ENCODE measurements at places on chromosomes 2 and 18. TPM values are rescaled to one million over a fixed set of nuclear protein-coding genes. Genes with fewer than 3 reads are reported as not detected.
A peak's percentile ranks its signal among the peaks of the same experiment; 100 is the strongest.

- H3K4me3 ChIP-seq = no peak overlapping the region
- H3K27ac ChIP-seq = no peak overlapping the region
- no peaks in the 10 kb centered on the region for H3K4me1 ChIP-seq
- H3K27me3 ChIP-seq = no peaks in the 10 kb centered on the region
- no peak for DNase-seq
Observed at GRCh38 chr2:34447097-34447496, 848.0 kb upstream of the FAM98A start.

DNA sequence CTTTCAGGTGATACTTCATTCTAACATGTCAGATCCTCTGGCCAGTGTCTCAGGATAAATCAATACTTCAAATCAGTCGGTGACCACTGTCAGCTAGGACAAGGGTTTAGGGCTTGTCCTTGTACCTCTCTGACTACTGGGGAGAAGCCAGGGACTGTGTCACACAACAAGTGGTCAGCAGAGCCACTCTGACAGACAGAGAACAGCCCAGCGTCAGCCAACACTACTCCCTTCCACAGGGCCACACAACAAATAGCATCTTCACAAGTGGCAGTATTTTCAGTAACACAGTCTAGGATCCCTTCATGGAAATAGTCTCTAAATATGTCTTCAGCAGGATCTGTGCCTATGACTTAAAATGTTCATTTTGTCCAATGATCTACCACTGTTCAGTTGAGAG is 14.2 kb downstream of the FLACC1 start:
- H3K4me1 ChIP-seq = no peaks in the 10 kb centered on the region
- DNase-seq = no peak
- H3K36me3 ChIP-seq = no peaks in the 10 kb centered on the region
- no peak overlapping the region for H3K27ac ChIP-seq
- H3K27me3 ChIP-seq = no peaks in the 10 kb centered on the region

The EVX2 gene
- not detected for total RNA-seq

The CTAGE1 gene
- total RNA-seq = not detected

GRCh38 chr2:64804651-64805050 is 150.9 kb upstream of the SERTAD2 start:
- H3K4me1 ChIP-seq = no peaks in the 10 kb centered on the region
- H3K4me3 ChIP-seq = no peak overlapping the region
- DNase-seq = no peak
- no peaks in the 10 kb centered on the region for H3K27me3 ChIP-seq
- no peaks in the 10 kb centered on the region for H3K36me3 ChIP-seq
- H3K27ac ChIP-seq = no peak overlapping the region

The TRIM54 gene
- 0.54 TPM for total RNA-seq

DNA sequence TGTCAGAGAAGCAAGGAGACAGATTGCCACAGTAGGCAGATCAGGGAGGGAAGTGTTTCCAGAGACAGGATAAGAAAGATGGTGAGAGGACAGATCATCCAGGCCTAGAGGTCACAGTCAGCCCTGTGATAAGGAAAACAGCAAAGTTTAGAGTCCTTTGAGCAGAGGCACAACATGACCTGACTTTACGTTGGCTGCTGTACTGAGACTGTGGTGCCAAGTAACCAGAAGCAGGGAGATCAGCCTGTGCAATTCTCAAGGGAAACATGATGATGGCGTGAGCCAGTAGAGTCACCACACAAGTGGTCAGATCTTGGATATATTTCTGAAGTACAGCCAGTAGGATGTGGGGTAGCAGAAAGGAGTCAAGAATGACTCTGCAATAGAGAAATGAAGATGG is 43.7 kb downstream of the SMC6 start:
- peaks cover 13% of the 10 kb centered on the region for H3K36me3 ChIP-seq
- H3K27me3 ChIP-seq = no peaks in the 10 kb centered on the region
- H3K4me3 ChIP-seq = no peak overlapping the region
- no peaks in the 10 kb centered on the region for H3K4me1 ChIP-seq

DNA sequence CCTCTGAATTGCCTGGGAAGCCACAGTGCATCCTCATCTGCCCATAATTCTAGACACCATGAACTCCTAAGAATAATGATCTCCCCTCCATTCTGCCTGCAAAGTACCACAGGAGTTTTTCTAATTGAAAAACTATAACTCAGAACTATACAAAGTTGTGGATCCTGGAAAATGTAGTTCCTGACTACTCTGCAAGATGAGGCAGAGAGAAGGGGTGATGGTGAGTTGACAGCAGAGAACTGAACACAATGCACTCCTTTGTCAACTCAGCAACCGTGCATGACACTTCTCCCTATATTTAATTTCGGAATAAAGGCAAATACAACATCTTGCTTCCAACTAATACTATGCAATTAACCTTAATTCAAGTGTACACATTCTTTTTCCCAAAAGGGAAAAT is 471.1 kb upstream of the FAM98A start:
- no peaks in the 10 kb centered on the region for H3K4me1 ChIP-seq
- DNase-seq = no peak
- no peaks in the 10 kb centered on the region for H3K36me3 ChIP-seq
- H3K4me3 ChIP-seq = no peak overlapping the region
- no peak overlapping the region for H3K27ac ChIP-seq

DNA sequence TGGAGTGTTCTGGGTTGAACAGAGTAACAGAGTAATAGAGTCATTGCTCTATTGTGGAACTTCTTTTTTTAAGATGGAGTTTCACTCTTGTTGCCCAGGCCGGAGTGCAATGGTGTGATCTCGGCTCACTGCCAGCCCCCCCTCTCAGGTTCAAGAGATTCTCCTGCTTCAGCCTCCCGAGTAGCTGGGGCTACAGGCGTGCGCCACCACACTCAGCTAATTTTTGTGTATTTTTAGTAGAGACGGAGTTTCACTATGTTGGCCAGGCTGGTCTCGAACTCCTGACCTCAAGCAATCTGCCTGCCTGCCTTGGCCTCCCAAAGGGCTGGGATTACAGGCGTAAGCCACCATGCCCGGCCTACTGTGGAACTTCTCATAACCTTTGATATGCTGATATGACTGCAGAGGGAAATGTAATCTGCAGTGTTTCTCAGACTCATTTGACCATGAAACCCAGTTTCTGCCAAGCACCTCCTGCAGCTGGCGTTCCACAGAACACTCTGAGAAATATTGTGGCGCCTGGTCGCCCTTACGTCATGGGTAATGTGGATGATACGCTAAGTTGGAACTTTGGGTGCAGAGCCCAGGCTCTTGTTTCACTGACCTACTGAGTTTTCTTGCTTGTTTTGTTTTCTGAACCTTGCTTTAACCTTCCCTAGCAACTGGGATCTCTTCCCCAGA is 213.8 kb downstream of the BCL2 start:
- H3K36me3 ChIP-seq = no peaks in the 10 kb centered on the region
- H3K4me1 ChIP-seq = no peaks in the 10 kb centered on the region
- no peak overlapping the region for H3K27ac ChIP-seq
- no peak for DNase-seq

- H3K36me3 ChIP-seq = no peaks in the 10 kb centered on the region
- H3K27ac ChIP-seq = peak overlapping the region; percentile 70
- no peak for DNase-seq
- peaks cover 21% of the 10 kb centered on the region for H3K4me1 ChIP-seq
- peak overlapping the region; percentile 63 for H3K4me3 ChIP-seq
Observed at GRCh38 chr2:100563407-100564247, 834 bp downstream of the PDCL3 start.

All from thyroid gland (tissue), 4 donors.